ENCODE measurements at places on chromosomes 3 and 15.

- no peak for DNase-seq
Measured at GRCh38 chr3:38609386-38610111, 39.9 kb downstream of the SCN5A start.

DNA sequence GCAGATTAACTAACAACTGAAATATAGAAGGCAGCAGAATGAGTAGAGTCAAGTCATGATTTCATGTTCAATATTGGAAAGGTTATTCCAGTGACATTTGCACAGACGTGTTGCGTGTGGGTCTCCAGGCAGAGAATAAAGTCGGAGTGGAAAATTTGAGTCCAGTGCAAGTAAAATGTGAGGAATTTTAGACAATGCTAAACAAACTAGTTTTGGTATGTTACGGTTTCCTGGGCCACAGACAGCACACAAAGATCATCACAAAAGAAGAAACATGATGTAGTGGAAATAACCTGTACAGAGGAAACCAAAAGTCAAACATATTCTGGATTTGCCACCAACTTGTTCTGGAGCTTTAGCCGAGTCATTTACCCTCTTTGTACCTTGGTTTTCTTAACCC is 367 bp downstream of the OR4F6 start:
- no peak for DNase-seq

DNA sequence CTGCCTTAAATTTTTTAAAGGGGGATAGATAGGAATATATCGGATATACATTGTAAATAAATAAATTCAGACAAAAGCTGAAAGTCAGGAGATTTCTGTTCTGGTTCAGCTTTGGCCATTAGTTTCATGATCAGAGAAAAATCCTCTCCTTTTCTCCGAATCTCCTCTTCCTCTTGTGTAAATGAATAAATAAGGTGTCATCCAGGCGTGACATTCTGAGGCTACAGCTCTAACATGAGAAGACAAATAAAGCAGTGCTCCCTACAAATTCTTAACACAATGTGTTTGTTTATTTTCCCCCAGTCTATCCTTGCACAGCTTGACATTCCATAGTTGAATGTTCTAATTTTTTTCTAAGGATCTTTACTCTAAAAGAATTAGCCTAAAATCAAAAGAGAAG is 9.4 kb upstream of the MB21D2 start:
- DNase-seq = no peak

DNA sequence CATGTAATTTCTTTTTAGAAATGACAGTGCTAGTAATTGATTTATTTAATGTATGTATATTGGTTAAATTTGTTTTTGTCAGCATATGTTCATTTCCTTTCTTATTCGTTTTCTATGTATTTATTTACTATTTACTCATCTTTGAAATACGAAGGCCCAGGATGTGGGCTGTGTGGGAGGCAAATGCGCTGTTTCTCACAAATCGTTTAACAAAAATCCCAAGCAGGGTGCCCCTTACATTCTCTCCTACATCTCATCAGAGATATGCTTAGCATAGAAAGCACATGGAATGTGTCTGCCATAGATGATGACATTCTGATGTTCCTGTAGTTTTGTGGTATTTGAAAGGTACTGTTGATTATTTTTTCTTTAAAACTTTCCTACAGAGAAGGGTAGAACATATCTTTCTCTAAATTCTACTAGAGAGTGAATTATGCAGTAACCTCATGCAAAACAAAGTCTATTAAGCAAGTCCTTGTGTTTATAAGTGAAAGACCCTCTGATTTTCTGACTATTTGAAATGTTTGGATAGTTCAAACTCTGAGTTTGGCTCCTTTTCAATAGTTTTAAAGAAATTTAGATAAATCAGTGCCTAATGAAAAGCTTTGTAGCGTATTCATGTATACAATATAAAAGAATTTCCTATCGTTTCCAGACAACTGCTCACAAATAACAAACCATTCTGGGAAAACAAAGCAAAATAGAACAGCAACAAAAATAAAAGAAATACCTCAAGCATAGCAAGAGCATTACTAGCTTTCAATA is 111.1 kb upstream of the VGLL3 start:
- no peak for DNase-seq

DNA sequence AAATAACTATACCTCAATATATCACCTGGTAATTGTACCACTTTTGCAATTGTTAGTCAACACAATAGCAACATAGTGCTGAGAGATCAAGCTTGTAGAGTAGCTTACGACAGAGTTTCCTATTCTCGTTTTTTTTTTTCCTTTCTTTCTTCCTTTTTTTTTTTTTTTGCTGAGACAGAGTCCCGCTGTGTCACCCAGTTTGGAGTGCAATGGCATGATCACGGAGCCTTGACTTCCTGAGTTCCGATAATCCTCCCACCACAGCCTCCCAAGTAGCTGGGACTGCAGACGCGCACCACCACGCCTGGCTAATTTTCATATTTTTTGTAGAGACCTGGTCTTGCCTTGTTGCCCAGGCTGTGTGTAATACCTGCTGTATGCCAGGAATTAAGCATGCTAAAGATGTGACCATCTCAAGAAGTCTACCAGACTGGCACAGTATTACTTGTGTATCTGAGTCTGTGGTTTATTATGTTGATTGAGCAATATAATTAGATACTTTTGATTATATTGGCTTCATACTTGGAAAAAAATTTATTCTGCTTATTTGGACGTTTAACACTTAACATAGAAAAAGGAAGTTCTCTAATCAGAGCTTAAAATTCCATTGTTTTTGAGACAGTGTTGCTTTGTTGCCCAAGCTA is 3.0 kb downstream of the SELENOT start:
- DNase-seq = no peak

- no peak for DNase-seq
Measured at GRCh38 chr3:185332026-185332735, 30.8 kb upstream of the MAP3K13 start.

GRCh38 chr15:45635191-45635638 is 386 bp downstream of the SQOR start:
- DNase-seq = peak; percentile 50

DNA sequence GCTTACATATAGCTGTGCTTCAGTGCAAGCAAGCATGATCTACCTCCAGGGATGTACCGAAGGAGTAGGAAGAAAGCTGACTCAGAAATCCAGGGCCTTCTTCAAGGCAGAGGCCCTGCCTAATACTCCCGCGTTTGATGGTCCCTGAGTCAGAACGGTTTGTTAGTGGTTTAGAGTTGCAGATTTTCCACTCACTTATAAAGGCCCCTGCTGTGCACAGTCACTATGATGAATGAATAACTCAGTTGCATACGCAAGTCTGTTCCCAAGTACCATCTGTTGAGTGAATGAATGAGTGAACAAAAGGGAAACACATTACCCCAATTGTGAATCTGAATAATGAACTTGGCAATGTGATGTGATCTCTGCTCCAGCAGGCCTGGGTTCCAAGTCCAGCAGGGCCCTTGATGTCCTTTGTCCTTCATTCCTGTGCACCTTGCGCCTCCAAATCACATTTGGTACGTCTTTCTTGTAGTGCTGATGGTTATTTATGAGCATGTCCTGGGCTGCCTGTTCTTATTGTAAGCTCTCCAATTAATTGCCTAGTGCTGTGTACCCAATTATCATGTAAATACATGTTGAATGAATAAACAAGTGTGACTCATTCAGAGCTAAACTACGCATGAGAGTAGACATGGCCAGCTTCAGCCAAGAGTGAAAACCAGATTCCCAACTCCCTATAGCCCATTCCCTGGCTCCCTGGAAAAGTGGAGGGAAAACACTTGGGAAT is 85.3 kb upstream of the LIMD1 start:
- no peak for DNase-seq

GRCh38 chr15:39363761-39364586 is 216.9 kb upstream of the THBS1 start:
- no peak for DNase-seq

DNA sequence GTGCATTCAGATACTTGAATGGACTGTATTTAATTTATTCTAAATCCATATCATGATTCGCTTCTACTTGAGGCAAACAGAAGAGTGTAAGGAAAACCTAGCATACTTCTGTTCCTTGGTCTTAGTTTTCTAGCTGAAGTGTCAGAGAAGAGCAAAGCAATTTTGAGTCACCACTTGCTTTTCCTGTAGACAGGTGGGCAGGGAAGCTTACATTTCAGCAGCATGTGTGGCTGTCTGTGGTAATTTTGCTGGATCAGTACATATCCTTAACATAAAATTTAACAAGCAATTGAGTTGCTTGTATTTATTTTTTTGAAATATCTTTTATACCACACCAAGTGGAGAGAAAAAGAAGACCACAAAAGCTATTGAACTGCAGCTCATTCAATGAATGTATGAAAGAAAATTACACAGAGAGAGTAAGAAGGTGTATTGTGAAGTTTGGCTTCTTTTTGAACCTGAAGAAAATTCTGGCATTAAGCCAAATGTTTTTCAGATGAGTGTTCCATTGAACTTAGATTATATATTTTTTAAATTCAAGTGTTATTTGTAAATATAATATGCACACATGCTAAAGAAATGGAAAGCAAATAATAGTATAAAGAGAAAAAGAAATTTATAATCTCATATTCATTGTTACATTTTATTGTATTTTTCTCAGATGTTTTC is 747.6 kb downstream of the NAALADL2 start:
- no peak for DNase-seq

GRCh38 chr3:165884518-165884917 is 47.3 kb upstream of the BCHE start:
- DNase-seq = no peak

DNA sequence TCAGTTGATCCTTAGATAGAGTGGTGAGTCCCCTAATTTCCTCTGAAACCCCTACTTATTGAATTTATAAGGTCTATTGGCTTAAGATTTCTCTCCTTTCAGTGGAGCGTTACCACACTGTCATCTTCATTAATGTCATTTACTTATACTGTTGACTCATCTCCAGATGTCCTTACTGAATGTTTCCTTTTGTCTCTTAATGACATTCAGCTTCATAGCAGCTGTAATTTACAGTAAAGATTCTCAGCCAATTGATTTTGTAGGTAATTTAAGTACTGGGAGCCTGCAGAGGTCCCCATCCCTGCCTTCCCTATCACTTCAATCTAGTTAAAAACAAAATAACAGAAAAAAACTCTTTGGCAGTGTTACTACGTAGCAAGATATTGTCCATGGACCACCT is 18.8 kb downstream of the STX19 start:
- DNase-seq = no peak

GRCh38 chr3:183988216-183988790 is 29.4 kb downstream of the ABCC5 start:
- no peak for DNase-seq

DNA sequence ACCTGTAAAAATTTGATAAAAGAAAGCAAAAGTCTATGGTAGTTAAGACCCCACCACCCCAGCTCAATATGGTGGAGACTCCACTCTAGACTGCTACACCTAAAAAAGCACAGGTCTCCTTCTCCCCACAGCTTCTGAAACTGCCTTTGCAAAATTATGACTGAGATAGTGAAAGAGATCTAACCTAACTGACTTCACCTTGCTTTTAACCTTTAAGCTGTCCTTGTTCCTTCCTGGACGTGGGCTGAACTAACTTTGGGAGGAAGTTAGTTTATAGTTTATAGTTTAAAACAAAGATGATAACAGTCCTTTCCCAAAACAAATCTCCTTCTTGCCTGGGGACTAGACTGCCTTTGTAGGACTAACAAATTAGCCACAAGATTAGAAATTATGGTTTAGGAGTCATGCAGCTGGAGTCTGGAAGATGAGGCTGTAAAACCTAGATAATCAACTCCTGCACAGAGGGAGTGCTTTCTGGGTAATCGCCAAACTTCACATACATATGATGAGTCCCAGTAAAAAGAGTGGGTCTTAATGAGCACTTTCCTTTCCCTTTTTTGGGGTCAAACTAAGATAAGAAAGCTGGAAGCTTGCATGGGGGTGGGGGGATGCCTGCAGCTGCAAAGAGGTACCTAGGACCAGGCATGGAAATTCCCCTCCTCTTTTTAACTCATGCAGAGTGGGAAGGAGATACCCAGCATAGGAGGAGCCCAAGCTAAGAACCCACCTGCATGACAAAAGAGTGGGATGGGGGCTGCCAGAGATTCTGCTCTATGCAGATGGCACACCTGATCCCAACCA is 17.5 kb downstream of the CCR8 start:
- no peak for DNase-seq

- no peak for DNase-seq
Measured at GRCh38 chr3:48472673-48472922, 26.1 kb downstream of the ATRIP start.

GRCh38 chr3:122640437-122640999 is 40.1 kb upstream of the PARP14 start:
- DNase-seq = no peak

GRCh38 chr3:55174747-55175146 is 246.9 kb upstream of the LRTM1 start:
- no peak for DNase-seq

GRCh38 chr15:81887912-81888311 is 157.9 kb downstream of the MEX3B start:
- no peak for DNase-seq

DNA sequence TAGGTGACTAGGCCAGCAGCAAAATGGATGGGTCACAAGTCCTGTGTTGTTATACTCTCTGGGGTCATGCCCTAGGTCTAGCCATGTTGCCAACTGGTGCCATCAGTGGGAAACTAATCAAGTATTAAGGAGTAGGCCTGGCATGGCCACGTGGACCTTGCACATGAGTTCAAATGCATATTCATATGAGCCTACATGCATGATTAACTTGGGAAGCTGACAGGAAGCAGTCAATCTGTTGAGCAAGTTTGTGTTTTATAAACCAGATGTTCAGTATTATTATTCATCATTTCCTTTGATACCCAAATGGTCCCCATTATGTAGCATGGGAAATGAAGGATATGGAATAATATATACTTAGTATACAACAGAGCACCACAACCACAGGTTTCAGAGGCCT is 95.0 kb downstream of the LRTM1 start:
- no peak for DNase-seq

GRCh38 chr15:89221543-89221942 is at the start of gene RLBP1:
Gene RLBP1, minus strand, starts transcription at chr15:89221579. Its CDS starts 2,604 bp downstream, at chr15:89218975.
- DNase-seq = no peak

DNA sequence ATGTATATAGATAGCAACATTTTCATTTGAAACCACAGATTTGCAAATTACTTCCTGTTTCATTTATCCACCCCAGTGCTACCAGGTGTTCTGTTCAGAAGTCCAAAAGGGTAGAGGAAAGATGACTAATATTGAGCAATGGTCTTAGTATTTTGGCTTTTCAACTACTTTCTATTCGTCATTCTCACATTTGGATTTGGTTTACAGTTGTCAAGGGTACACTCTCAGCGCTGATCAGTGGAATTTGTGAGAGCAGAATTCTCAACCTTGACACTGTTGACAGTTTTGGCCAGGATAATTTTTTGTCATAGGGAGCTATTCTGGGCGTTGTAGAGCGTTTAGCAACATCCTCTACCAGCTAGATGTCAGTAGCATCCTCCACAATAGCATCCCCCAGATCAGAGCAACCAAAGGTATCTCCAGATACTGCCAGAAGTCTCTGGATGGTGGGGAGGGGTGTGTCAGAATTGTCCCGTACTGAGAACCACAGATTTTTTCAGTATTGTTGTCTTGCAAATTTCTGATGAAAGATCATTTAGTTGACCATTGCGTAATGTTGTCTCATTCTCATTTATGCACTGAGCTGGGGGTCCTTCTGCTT is 4.2 kb downstream of the HMCES start:
- DNase-seq = no peak
